ENCODE measurements at places on chromosomes 7 and 10.

DNA sequence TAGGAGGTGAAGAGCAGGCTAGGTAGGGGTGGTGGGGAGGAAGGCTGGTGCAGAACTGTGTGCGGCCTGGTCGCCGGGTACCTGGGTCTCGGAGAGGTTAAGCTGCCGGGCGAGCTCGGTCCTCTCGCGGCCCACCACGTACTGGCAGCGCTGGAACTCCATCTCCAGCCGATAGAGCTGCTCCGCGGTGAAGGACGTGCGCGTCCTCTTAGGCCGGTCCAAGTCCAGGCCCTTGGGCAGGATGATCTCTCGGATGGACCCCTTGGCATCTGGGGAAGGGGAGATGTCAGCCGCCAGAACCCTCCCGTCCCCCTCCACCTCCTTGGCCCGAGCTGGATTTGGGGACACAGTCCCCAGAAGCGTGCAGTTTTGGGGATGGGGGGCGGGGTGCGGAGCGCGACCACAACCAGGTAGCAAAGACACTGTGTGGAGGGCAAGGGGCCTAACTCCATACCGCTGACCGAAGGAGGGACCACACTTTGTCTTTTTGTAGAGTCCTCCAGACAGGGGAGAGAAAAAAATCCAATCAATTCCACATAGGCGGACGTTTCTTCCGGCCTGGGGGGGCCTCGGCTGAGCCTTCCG lies 1.6 kb downstream of the VAX1 start:
- no peak for DNase-seq

DNA sequence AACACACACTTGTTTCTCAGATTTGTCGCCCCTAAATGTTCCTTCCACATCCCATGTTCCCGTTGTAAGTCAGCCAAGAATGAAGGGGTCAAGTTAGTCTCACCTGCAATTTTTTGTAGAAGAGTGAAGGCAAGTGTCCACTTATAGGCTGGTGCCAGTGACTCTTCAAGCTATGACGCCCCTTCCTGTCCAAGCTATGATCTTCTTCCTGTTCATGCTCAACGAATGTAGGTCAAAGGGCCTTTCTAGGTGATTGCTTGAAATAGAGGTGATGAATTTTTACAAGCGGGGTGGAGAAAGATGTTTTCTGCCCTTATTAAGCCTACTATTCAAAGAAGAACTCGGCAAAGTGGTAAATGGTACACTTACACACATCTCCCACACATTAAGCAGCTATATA lies 41.0 kb downstream of the CDK1 start:
- no peak for DNase-seq

GRCh38 chr7:113698556-113699220 lies 220.1 kb downstream of the PPP1R3A start:
- DNase-seq, result peak; percentile 20

GRCh38 chr10:15824498-15824897 lies 35.8 kb downstream of the MINDY3 start:
- peak; percentile 10 for DNase-seq

DNA sequence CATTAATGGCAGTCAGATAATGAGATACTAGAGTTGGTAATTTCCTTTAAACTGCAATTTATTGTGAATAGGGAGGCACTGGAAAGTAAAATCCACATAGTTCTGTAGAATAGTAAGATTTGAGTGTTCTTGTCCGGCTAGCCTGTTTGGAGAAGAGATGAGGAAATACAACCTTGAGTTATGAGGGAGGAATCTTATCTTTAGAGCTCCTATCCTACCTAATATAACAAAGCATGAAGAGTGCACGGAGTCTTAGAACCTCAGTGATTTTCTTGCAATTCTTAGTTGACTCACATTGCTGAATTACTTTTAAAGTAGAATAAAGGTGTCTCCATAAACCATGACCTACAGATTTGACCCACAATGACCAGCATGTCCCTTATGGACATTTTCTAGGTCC lies 73.4 kb downstream of the ATAD1 start:
- no peak for DNase-seq

- DNase-seq, result no peak
Measured at GRCh38 chr10:21954132-21954531, 49.4 kb downstream of the DNAJC1 start.

GRCh38 chr7:51369746-51370145 lies 53.1 kb upstream of the COBL start:
- DNase-seq, result no peak

GRCh38 chr7:80731281-80731680 lies 92.8 kb downstream of the CD36 start:
- DNase-seq, result no peak

GRCh38 chr7:134469622-134470021 lies 10.7 kb upstream of the AKR1B1 start:
- no peak for DNase-seq

DNA sequence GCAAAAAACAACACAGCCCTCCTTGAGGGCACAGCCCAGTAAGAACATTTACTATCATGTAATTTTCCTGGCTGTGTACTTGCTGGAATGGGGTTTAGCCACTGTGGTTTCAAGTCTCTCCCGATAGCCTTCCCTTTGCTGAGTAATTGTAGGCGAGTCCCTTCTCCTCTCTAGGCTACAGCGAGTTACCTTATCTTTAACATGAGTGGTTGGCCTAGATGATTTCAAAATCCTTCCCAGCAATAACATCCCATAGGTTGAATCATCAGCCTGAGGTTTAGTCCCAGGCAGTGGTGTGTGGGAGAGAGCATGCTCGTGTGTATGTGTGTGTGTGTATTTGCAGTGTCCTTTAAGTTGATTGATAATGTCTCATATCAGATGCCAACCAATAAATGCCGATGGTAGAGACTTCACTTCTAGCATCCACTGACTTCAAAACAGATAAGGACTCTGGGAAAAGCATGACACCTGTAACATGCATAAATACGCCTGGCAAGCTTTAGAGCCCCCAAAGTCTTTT lies 142.9 kb upstream of the ZMIZ1 start:
- peak; percentile 95 for DNase-seq

- DNase-seq, result no peak
Measured at GRCh38 chr10:79106256-79107050, 37.7 kb downstream of the ZMIZ1 start.

DNA sequence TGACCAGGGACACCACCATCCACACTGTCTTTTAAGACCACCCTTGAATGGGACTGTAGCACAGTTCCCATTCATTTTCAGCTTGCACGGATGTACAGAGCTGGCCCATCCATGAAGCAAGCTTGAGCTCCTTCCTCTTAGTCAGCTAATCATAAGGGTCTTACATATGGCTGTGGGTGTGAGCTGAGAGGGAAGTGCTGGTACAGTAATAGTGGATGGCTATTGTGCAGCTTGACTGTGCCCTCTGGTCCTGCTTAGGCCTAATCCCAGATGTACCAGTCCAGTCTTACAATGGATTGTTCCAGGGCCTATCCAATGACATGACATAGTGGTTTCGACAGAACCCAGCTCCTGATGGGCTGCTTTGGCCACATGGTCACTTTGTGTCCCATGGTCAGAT lies 96.9 kb upstream of the ZNF438 start:
- no peak for DNase-seq

DNA sequence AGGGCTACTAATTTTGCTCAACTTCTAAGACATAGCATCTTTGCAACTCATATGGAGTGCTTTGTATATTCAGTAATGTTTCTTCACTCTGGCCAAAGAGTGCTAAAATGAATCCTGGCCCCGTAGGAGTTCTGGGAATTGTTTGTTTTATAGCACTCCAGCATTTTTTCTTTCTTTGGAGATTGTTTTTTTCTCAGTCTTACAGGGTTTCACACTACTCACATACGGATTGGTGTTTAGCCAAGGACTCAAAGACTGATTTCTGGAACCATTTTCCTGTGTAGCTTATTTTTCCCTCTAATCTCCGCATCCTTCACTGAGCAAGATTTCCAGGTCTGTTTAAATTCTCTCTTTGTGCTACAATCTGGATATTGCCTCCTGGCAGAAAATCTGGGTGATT lies 6.4 kb downstream of the TAS2R41 start:
- no peak for DNase-seq

DNA sequence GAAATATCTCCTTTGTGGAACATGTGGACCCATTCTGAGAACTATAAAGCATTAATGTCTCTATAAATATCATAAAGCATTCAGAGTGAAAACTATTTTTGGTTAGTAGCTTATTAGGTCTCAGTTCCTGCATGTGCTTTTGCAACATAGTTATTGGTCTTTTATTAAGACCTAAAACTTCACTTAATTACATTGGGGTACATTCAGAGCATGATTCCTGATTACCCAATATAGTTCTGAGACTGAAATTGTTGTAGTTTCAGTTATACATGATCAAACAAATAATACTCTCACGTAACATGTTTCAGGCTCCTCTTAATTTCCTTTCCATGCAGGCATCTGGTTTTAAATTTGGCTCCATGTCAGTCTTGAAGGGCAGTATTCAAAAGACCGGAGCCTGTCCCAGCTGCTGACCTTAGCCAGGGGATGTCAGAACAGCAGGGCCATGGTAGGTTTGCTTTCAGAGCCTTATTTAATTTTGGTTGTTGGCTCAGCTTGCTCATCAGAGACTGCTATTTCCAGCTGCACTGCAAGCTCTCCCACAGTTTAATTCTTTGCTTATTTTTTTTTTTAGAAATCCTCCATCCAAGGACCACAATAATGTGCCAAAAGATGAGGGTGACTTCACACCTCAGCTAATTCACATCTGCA lies 447.8 kb upstream of the FZD8 start:
- no peak for DNase-seq

GRCh38 chr10:60541451-60541850 lies 151.8 kb upstream of the ANK3 start:
- DNase-seq, result no peak

GRCh38 chr10:77350711-77351119 lies 286.9 kb downstream of the KCNMA1 start:
- DNase-seq, result peak; percentile 100

GRCh38 chr10:8396675-8397074 lies 342.2 kb downstream of the GATA3 start:
- DNase-seq, result peak; percentile 92

- DNase-seq, result no peak
Measured at GRCh38 chr10:122521011-122521410, 39.5 kb upstream of the DMBT1 start.

GRCh38 chr7:34895202-34895601 lies 142.1 kb downstream of the DPY19L1 start:
- no peak for DNase-seq

- no peak for DNase-seq
Measured at GRCh38 chr7:95585426-95585789, 10.9 kb downstream of the PDK4 start.

- no peak for DNase-seq
Measured at GRCh38 chr10:13470270-13470669, 58.5 kb downstream of the BEND7 start.

DNA sequence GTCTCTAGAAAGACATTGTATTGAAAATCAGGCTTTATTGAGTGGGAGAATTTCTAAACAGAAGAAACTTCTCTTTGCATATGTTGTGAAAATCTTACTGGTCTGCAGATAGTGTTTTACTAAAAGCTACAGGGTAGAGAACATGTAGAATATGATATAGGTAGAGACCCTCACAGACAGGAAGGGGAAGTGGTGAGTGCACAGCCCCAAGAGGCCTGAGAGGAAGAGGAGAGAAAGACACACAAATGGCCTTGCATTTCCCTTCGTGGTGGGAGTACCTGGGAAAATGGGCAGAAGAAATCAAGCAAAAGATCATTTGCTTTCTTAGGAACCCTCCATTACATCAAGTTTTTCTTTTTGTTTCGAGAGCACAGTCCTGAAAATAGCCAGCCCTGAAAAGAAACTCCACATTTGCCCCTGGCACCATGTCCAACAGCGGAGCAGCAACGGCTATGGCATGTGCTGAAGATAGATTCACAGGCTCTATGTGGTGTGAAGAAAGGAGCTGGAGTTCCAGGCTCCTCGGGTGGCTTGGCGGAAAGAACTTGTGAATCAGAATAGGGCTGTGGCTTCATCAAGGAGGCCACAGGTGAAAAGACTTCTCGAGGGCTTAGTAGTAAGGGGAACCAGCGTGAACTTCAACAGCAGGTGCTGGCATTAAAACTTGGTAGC lies 143.5 kb downstream of the CALCR start:
- DNase-seq, result no peak

DNA sequence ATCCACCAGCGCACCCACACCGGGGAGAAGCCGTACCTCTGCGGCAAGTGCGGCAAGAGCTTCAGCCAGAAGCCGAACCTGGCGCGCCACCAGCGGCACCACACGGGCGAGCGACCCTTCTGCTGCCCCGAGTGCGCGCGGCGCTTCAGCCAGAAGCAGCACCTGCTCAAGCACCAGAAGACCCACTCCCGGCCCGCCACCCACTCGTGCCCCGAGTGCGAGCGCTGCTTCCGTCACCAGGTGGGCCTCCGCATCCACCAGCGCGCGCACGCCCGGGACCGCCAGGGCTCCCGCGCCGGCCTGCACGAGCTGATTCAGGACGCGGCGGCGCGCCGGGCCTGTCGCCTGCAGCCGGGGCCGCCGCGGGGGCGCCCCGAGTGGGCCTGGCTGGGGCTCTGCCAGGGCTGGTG lies 17.7 kb downstream of the ZNF775 start:
- no peak for DNase-seq

GRCh38 chr10:58322072-58322834 lies 12.6 kb upstream of the UBE2D1 start:
- DNase-seq, result no peak

- peak; percentile 42 for DNase-seq
Measured at GRCh38 chr10:27388761-27389399, 115.2 kb upstream of the RAB18 start.

- DNase-seq, result no peak
Measured at GRCh38 chr7:122306320-122307227, 2.0 kb upstream of the FEZF1 start.

DNA sequence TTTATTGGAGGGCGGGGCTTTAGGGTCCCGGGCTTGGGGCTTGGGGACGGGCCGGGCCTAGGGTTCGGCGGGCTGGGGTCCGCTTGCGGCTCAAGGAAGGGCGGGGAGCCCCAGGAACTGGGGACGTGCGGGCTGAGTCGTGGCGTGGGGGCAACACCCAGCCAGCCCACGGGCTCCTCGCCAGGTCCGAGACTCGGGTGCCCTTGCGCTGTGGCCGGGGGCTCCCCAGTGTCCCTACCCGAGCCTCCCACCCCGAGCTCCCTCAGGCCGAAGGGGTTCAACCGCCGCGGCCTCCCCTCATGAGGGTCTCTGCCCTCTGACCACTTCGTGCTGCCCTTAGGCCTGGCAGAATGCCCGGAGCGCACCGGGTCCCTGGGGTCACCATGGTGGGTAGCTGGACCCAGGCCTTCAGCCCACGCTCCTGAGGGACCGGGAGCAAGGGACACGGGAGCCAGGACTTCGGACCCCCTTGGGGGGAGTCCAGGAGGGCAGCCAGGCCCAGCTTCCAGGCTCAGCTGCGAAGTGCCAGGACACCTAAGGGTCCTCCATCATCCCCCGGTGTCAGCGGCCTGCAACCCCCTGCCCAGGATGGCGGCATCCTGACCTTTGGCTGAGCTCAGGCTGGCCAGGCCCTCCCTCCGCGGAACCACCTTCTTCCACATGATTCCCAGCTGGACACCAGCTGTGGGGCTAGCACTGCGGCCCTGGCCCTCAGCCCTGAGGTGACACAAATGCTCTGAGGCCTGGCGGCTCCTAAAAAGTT lies 524 bp upstream of the FUOM start:
- DNase-seq, result no peak

Data from fibroblast of skin of abdomen (primary cell).